Mesangial cell (primary cell): ENCODE measurements at places on chromosomes 1 and 21. TPM values are rescaled to one million over a fixed set of nuclear protein-coding genes. Genes with fewer than 3 reads are reported as not detected.

Gene IL20
- not detected in 2 replicates for total RNA-seq

Gene CFHR2
- total RNA-seq: not detected in 2 replicates

Gene KCNH1
- 4.9 and 6.2 TPM in 2 replicates for total RNA-seq

Gene LCK
- 0.25 and 0.33 TPM in 2 replicates for total RNA-seq

Gene INSRR
- total RNA-seq: under 0.01 TPM in 1 of 2 replicates, not detected in the other

Gene OR2L3
- not detected in 2 replicates for total RNA-seq

Gene WNT2B
- 2.1 and 44.4 TPM in 2 replicates for total RNA-seq

Gene TNFSF4
- total RNA-seq: 3.7 and 4.6 TPM in 2 replicates

Gene ITPKB
- 4.7 and 8.0 TPM in 2 replicates for total RNA-seq

Gene APCS
- not detected in 2 replicates for total RNA-seq

Gene FAM151A
- not detected in 2 replicates for total RNA-seq

Gene TSACC
- 0.76 TPM in 1 of 2 replicates, not detected in the other for total RNA-seq

Gene TMEM82
- not detected in 2 replicates for total RNA-seq

Gene RGS2
- total RNA-seq: 1.9 and 2.8 TPM in 2 replicates

Gene MDM4
- total RNA-seq: 8.3 and 15.1 TPM in 2 replicates

Gene SEC22B
- total RNA-seq: 14.8 and 15.2 TPM in 2 replicates

Gene PRDM16
- under 0.01 TPM in 1 of 2 replicates, not detected in the other for total RNA-seq

Gene TNFRSF18
- total RNA-seq: 5.1 and 35.4 TPM in 2 replicates

Gene CD53
- not detected in 2 replicates for total RNA-seq

Gene TSPEAR
- total RNA-seq: not detected in 2 replicates

Gene PLA2G2C
- total RNA-seq: not detected in 2 replicates

Gene SH2D5
- 9.6 and 9.8 TPM in 2 replicates for total RNA-seq

Gene KCNA3
- not detected in 2 replicates for total RNA-seq

Gene CFHR1
- not detected in 2 replicates for total RNA-seq

Gene NBPF20
- 1.3 and 1.6 TPM in 2 replicates for total RNA-seq

Gene NHLH1
- under 0.01 TPM in 2 replicates for total RNA-seq

Gene AMY1B
- total RNA-seq: not detected in 2 replicates

Gene HFM1
- 0.13 and 0.33 TPM in 2 replicates for total RNA-seq

Gene SLC35F3
- total RNA-seq: 0.63 and 1.1 TPM in 2 replicates

Gene AQP10
- not detected in 2 replicates for total RNA-seq

Gene CRB1
- 0.13 TPM in 1 of 2 replicates, not detected in the other for total RNA-seq

Gene BCL2L15
- total RNA-seq: 0.76 TPM in 1 of 2 replicates, not detected in the other

Gene FCRLB
- total RNA-seq: 2.6 and 6.8 TPM in 2 replicates

Gene OBSCN
- total RNA-seq: 3.7 and 17.7 TPM in 2 replicates

Gene SLAMF9
- total RNA-seq: not detected in 2 replicates

Gene CNN3
- total RNA-seq: 210 and 277 TPM in 2 replicates

Gene CCDC185
- total RNA-seq: under 0.01 TPM in 1 of 2 replicates, not detected in the other

Gene C4BPA
- under 0.01 TPM in 1 of 2 replicates, not detected in the other for total RNA-seq

Gene SMIM1
- 6.4 and 19.6 TPM in 2 replicates for total RNA-seq

Gene SH3GLB1
- 20.4 and 21.2 TPM in 2 replicates for total RNA-seq

Gene PPIAL4G
- total RNA-seq: not detected in 2 replicates

Gene DNAI4
- total RNA-seq: 0.49 and 3.0 TPM in 2 replicates

Gene SMIM12
- 19.9 and 42.2 TPM in 2 replicates for total RNA-seq

Gene OR10K2
- total RNA-seq: not detected in 2 replicates

Gene SFN
- total RNA-seq: 21.7 and 44.3 TPM in 2 replicates

Gene NUP210L
- not detected in 2 replicates for total RNA-seq

Gene CFAP141
- not detected in 2 replicates for total RNA-seq

Gene AMY2A
- total RNA-seq: not detected in 2 replicates

Gene LCE3E
- total RNA-seq: not detected in 2 replicates

Gene CFAP107
- total RNA-seq: not detected in 2 replicates
